Stimulated activated CD8-positive, alpha-beta memory T cell treated with anti-CD3 and anti-CD28 coated beads, Interleukin-4, amount 100 ng/mL, for 1 hour (primary cell): ENCODE measurements at places on chromosomes 2 and 18.

- no peak for DNase-seq
Observed at GRCh38 chr2:67041051-67041450, 356.1 kb upstream of the ETAA1 start.

- DNase-seq = no peak
Observed at GRCh38 chr2:100145893-100146656, 3.7 kb upstream of the AFF3 start.

- DNase-seq = no peak
Observed at GRCh38 chr2:58571181-58571852, 330.2 kb upstream of the FANCL start.

DNA sequence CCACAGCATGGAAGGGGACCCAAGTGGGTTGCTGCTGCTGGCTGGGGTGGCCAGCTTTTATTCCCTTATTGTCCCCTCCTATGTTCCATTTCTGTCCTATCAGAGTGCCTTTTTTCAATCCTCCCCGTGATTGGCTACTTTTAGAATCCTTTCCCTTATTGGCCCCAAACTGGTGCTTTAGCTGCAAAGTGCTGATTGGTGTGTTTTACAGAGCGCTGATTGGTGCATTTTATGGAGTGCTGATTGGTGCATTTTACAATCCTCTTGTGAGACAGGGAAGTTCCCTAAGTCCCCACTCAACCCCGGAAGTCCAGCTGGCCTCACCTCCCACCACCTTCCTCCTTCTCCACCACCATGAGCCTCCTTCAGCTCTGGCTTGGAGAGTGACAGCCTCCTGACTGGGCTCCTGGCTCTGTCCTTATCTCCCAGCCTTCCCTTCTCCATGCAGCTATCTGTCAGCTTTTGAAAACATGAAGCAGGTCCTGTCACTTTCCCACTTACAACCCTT, 20.7 kb upstream of the PLB1 start:
- DNase-seq = no peak

DNA sequence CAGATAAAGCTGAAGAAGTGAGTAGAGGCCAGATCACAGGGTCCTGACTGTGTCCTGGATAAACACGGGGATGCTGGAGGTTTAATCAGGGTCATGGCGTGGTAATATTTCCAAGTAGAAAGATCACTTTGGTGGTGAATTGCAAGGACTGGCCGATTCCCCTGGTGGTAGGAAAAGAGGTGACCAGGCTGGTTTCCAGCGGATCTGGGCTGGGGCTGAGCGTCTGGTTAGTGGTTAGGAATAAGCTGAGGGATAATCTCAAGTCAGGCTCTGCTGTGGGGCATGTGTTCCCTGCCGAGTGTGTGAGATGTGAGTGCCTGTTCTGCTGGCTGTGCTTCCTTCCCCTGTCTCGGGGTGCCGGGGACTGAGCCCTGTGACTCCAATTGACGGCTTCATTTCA, 484.0 kb downstream of the TSN start:
- DNase-seq = no peak

GRCh38 chr2:12032975-12033374, 286.5 kb downstream of the LPIN1 start:
- no peak for DNase-seq

- no peak for DNase-seq
Observed at GRCh38 chr2:147482111-147482895, 362.5 kb upstream of the ACVR2A start.

GRCh38 chr2:162509288-162509968, 165.5 kb downstream of the GCA start:
- DNase-seq = no peak

DNA sequence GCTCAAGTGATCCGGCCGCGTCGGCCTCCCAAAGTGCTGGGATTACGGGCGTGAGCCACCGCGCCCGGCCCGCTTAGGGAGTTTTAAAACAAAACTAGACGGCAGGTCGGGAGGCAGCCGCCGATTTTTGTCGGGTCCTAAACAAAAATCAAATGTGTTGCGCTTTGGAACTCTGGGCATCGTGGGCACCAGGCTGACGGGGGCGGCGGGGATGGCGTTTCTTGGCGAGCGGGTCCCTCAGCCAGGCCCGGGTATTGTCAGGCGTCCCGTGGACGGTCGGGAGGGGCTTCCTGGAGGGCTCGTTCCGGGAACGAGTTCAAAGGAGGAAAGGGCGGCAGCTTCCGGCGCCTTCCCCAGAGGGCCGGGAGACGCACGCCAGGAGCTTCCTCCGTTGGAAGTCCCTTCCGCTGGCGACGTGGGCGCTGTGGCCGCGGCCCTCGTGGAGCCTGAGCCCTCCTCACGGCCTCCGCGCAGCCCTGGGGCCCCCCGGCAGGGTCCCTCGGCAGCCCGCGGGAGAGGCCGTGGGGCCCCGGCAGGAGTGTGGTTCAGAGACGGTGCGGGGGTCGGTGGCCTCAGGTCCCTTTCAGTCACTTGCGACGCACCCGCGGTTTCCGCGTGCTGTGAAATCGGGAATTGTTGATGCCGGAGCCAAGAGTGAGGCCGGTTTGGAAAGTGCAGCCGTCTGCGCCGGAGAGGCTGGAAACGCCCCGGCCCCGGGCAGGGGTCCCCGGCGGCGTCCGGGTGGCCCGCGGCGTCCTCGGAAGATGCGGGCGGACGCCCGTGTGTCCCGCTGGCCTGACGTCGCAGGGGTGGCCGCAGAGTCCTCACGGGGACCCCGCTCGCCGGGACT, 59.3 kb downstream of the EMILIN2 start:
- DNase-seq = no peak

- no peak for DNase-seq
Observed at GRCh38 chr2:101518578-101519492, 43.9 kb upstream of the RFX8 start.

GRCh38 chr2:166341426-166341825, 34.3 kb downstream of the SCN9A start:
- DNase-seq = no peak

DNA sequence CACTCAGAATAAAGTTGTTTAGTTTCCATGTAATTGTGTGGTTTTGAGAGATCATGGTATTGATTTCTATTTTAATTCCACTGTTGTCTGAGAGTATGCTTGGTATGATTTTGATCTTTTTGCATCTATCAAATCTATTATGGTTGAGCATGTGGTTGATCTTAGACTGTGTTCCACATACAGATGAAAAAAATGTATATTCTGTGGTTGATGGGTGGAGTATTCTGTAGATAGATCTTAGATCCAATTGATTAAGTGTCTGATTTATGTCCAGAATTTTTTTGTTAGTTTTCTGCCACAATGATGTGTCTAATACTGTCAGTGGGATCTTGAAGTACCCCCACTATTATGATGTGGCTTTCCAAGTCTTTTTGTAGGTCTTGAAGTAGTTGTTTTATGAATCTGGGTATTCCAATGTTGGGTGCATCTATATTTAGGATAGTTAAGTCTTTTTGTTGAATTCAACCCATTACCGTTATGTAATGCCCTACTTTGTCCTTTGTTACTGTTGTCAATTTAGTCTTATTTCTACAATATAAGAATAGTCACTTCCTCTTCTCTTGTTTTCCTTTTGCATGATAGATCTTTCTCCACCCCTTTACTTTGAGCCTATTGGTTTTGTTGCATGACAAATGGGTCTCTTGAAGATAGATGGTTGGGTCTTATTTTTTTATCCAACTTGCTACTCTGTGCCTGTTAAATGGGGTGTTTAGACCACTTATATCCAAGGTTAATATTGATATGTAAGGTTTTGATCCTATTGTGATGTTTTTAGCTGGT, 101.8 kb downstream of the TRABD2A start:
- DNase-seq = no peak

DNA sequence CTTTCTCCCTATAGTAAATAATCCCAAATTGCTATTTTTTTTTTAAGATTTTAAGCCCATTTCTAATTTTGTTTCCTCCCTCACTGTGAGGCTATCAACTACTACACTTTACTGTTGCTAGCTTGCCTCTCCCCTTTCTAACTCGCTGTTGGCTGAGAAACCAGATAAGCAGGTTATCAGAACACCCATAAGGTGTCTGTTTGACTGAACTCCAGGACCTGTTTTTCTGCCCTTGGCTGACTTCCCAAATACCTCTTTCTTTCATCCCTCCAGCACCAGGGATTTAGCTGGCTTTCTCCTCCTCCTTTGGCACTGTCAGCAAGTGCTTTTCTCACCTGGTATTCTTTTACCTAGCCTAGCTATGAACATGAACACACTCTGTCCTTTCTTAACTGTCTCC, 11.1 kb downstream of the TRAK2 start:
- no peak for DNase-seq

- DNase-seq = no peak
Observed at GRCh38 chr2:143607231-143608062, 478.2 kb downstream of the ARHGAP15 start.

DNA sequence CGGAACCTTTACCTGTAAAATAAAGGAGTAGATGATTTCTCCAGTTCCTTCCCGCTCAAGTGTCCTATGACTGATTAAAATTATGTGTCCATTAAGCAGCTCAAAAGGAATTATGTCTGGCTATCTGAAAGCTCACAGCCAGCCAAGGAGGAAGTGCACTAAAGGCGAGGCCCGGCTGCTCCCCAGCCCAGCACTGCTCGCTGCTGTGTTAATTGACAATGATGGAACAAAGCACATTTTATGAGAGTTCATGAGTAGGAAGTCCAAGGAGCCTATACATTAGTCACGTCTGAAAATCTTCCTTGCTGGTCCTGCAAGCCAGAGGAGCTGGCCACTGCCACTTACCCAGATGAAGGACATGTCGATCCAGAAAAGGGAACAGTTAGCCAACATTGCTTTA, 14.3 kb downstream of the TTC32 start:
- DNase-seq = no peak

DNA sequence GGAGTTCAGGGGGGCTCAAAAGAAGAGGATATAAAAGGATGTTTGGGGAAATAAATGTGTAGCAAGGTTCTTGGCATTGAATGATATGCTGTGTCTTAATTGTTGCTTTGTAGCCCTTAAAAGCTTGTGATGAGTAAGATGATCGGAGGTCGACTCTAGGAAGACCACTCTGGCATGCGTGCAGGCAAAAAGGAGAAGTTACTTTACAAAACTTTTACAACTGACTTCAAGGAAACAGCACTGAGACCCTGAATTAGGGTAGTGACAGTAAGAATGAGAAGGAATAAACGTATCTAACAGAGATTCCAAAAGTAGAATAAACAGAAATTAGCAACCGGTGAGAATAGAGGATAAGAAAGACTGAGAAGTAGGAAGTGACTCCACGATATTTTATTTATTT, 228.7 kb upstream of the TANK start:
- DNase-seq = no peak

DNA sequence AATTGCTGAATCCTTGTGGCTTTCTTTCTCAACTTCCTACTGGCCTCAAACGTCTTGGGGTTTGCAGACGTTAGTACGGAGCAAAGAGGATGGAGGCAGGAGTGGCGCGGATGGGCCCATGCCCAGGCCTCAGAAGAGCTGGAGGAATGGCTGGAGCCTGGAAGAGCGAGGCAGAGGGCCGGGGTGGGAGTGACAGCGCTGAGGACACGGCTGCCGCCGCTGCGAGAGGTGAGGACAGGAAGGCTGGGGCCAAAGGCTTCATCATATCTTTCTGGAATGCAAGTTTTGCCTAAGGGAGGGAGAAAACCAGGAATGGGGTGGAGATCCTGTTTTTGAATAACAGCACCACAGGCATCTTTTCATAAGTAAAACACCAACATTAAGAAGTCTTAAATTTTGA, 178.5 kb upstream of the SESTD1 start:
- DNase-seq = no peak

DNA sequence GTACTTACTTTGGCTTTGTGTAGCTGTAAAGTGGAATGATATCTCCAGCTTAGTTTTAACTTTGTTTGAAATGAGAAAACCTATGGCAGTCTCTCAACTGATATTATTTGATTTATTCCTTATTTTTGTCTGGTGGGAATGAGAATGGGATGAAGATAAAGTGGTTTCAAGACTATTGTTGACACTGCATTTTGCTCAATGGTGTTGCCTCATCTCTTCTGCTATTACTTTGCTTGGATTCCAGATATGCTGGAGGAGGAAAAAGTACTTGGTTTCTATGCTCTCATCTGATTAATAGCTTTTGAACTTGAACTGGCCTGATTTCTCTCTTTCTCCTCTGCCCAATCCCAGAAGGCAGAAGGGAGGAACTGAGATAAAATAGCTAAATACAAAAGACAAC, 198.2 kb downstream of the CTNNA2 start:
- no peak for DNase-seq

DNA sequence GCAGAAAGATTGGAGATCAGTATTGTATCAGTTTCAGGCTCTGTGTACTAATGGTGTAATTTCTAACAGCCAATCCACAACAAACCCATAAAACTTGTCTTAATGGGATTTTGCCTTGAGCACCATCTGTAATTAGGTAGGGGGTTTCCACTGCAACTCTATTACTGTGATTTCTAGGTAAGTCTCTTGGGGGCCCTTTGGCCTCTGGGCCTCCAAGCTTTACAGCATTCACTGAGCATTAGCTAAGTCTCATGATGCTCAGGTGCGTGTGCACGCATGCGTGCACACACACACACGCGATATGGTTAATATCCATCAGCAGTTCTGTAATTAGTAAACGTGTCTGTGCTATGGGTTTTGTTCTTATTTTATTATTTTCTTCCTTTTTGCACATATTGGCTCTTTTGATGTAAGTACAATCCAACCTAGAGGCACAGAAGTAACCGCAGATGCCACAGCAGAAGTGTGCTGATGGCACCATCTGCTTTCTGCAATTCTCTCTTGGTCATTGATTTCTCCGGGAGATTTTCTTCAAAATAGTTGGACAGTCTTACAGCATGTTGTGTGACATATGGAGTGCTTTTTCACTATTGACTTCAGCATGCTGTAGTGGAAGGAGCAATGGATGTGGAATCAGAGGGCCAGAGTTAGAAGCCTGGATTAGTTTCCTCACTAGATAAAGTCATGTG, 592.0 kb downstream of the LRRTM4 start:
- no peak for DNase-seq

- DNase-seq = no peak
Observed at GRCh38 chr18:6810191-6810590, 80.7 kb downstream of the ARHGAP28 start.

GRCh38 chr18:21327101-21327500, 85.1 kb downstream of the GREB1L start:
- DNase-seq = no peak

DNA sequence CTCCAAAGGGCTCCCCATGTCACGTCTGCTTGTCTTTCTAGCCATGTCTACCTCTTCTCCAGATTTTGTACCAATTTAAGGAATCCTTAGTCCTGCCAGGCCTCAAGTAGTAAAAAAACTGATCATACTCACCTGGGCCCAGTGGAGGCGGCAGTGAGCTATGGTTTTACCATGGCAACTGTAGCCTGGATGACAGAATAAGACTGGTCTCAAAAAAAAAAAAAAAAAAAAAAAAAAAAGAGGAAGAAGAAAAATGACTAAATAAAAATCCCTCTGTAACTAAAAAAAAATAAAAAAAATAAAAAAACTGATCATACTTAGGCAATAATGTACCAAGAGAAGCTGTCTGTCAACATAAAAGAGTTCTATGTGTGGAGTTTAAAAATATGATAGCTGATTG, 221.6 kb downstream of the NR4A2 start:
- no peak for DNase-seq

- DNase-seq = no peak
Observed at GRCh38 chr18:36424741-36425142, 127.2 kb downstream of the FHOD3 start.
